ENCODE measurements at places on chromosomes 6 and 20.

- DNase-seq: no peak
Observed at GRCh38 chr20:6075428-6076219, 21.8 kb upstream of the LRRN4 start.

DNA sequence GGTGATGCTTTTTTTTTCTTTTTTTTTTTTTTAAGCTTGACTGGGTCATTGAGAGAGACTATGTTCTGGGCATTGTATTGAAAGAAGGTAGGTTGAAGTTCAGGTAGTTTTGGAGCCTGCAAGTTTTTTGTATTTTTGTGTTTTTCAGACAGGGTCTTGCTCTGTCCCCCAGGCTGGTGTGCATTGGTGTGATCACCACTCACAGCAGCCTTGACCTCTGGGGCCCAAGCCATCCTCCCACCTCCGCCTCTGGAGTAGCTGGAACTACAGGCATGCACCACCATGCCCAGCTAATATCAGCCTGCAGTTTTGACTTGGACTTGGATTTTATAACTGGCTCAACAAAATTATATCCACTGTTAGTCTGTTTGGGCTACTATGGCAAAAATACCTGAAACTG, 31.7 kb upstream of the TFAP2A start:
- no peak for DNase-seq

DNA sequence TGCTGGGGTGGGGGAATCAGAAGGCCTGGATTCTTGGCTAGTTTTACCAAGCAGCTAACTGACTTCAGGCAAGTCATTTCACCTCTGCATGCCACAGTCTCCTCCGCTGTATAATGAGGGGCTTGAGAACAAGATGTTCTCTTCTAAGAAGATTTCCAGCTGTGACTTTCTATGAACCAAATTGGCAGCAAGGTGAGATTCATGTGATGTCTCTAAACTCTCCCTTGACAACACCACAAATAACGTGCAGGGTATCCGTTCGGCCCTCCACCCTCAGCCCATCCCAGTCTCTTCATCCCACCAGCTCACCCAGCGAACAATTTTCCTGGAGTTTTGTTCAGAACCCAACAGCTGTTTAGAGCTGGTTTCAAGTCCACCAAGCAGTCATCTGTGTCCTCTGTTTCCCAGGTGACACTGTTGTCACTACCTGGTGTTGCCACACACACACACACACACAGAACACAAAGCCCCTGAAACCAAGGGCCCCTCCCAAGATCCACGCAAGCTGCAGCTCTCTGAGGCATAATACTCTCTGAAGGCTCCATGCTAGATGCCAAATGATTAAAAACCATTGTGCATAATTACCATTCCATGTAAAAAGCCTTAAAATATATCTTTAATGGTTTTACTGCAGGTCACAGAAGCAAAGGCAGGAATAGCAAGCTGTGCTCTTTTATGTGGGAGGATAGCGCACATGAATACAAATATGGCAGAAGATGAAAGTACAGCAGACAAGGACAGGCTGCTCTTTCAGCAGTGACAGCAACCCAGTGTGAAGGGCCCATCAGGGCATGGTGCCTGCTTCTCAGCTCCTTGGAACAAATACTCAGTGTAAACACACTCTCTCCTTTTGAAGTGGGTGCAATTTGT, 48.2 kb downstream of the ARHGAP18 start:
- no peak for DNase-seq

DNA sequence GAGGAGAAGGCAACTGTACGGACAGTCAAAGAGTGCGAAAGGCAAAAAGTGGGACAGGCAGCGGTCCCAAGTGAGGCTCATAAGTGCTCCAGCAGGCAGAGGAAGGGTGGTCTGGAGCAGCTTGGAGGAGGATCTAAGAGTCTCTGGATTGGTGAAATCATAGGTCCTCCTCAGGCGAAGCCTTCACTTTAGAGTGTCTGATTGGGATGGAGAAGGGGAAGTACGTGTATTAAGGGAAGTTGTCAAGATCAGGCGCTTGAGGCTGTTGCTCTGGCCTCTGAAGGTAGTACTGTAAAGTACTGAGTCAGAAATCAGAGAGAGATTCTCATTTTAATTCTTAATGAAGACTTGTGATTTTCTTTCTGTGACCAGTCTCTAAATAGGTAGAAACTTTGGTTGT, 185.6 kb downstream of the KIF16B start:
- no peak for DNase-seq

DNA sequence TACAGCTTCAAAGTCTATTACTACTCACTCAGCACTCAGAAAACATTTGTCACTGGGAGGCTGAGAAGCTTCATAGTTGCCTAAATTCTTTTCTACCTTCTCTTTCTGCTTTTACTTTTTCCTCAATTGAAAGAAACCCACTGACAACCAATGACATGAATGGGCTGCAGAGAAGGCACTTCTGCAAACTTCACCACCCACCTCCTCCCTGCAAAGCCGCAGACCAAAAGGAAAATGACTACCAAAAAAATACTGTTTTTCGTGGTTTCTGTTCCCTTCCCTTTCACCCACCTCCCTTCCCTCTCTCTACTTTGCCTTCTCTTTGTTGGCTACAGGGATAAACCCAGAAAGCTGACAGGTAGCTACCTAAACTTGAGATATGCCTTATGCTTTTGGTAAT, 3.2 kb downstream of the GNAS-AS1 start:
- DNase-seq: no peak

DNA sequence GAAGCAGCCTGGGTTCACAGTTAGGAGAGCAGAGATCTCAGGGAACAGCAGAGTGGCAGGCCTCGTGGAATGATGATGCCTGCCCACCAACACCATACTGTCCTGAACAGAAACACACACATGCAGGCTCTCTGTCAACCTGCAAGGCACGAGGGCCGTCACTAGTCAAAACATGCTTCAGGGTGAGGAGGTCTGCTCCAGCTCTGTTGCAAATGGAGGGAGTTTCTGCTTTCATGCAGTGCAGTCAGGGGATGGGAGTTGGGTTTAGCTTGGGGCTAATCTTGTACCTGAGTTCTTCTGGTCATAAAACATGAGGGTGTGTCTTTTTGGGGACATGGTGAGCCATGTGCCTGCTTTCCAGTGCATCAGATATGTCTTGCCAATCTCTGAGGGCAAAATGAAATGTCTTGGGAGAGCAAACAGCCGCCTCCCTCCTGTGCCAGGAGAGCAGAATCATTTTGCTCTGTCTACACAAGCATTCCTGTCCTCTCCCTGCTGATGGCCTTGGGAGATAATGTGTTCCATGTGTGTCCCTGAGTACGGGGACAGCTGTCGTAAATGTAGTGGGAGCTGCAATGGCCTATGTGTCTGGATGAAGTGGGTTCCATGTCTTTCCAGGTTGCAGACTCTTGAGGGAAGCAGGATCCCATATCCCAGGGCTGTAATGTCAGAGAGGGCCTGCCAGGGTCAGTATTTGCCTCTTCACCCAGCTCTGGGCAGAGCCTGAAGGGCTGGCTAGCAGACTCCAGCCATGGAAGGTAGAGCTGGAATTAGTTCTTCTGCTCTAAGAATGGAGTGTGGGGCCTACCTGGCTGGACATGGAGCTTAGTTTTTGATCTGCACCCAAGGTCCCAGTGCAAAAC, 40.6 kb downstream of the MAFB start:
- DNase-seq: no peak

DNA sequence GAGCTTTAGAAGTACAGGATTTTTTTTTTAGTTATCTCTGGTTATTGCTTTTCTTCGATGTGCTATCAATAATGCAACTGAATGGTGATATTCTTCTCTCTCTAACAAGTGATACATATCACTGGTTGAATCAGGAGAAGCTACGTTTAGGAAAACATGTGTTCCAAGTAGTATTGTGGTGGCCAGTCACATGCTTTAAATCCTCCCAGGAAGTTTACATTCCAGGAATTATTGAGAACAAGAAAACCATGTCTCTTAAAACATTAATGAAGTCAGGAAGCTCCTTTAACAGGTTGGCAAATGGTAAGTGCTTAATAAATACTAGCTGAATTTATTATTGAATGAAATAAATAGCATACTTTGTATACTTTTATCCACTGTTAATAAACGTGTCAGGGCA, 371.1 kb downstream of the BCKDHB start:
- no peak for DNase-seq

DNA sequence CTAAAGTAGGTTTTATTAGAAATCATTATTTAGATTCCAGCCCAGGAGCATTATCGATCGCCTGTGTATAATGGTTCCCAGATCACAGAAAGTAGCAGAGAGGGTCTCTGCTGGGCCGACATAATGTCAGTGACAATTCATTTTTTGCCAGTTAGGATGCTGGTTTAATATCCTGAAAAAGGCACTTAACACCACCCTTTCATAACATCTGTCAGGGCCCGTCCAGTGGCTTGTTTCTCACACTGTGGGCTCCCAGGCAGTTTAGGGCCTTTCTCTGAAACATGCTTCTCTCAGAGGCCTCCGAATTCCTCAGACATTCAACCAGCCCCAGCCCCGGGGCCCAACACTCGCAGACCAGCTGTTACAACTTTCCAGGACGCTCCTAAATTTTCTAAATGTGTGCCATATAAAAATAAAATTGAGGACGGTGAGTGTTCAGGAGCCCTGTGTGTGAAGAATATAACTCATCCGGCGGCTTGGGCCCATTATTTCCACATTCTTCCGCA, 108.6 kb upstream of the EYA4 start:
- DNase-seq: no peak
